ENCODE measurements at places on chromosomes 7 and 10.

GRCh38 chr7:94182066-94182465 is 177.9 kb upstream of the BET1 start:
- DNase-seq: no peak

- DNase-seq: no peak
Measured at GRCh38 chr7:133070562-133070961, 11.3 kb downstream of the CHCHD3 start.

- DNase-seq: peak; percentile 66
Measured at GRCh38 chr10:50739618-50740292, at the start of gene ASAH2B. Gene ASAH2B (plus strand): TSS chr10:50739936. CDS start chr10:50745131, 5,195 bp downstream.

DNA sequence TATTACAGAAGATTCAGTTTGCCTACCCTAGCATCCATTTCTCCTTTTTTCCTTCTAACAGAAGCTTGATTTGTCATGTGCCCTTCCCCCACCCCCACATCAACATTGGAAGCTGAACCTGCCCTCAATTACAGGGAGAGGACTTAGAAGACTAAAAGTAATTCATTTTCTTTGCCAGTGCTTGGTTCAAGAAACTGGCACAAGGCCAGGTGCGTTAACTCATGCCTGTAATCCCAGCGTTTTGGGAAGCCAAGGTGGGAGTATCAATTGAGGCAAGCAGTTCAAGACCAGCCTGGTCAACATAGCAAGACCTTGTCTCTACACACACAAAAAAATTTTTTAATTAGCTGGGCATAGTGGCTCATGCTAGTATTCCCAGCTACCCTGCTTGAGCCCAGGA is 32.6 kb downstream of the CCNJ start:
- no peak for DNase-seq

DNA sequence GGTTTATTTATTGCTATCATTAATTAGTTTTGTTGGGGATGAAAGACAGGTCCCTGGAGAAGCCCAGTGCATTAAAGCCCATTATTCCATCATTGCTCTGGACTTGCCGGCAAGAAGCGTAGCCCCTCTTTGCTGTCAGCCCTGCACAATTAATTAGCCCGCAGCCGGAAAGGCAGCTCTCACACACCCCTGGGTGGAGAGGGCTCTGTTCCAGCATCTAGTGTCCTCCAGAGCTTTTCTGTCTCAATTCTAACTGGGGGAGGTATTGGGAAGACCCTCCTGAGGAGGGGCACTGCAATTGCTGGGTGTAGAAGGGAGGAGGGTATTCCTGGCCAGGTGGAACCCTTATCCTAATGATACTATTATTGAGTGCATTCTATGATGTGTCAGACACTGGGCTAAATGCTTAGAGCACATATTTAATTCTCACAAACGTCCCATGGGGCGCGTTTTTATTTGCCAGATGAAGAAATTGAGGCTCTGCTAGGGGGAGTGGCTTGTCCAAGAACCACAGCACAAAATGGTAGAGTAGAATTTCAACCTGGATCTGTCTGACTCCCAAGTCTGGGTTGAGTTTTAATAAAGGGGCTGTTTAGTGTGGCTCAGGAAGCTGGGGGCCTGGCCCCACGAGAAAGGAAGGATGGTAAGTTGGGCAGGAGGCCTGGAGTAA is 148.1 kb upstream of the PCBD1 start:
- DNase-seq: peak; percentile 35

DNA sequence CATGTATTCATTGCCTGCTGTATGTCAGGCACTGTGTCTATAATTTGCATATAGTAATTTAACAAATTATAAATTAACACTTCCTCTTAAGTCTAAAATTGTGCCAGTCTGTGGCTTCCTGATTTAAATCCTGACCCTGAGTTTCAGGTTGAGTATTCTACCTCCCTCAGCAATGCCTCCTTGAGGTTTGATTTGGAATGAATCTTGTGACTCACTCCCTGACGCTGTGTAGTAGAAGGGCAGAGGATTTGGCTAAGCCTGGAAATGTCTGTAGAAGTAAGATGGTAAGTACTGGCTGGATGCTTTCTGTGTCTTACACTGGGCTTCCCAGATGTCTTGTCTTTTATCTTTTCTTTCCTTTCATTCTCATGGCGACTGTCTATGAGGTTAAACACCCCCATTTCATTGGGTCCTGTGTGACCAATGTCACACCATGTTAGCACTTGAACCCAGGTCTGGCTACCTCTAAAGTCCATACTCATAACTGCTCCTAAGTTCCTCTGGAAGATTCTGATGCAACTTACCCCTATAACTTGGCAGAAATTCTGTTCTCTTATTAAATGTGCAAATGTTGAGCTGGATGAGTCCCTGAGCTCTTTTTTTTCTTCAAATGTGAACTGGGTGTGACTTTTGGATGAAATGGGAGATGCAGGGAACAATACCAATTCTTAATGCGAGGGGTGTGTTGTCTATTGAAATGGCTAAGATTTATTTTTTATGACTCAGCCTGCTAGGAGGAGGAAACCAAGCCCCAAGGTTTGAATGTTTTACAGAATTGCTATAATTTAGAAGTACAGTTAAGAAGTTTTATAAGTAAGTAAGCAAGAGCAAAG is 48.5 kb downstream of the PLCE1 start:
- peak; percentile 14 for DNase-seq

DNA sequence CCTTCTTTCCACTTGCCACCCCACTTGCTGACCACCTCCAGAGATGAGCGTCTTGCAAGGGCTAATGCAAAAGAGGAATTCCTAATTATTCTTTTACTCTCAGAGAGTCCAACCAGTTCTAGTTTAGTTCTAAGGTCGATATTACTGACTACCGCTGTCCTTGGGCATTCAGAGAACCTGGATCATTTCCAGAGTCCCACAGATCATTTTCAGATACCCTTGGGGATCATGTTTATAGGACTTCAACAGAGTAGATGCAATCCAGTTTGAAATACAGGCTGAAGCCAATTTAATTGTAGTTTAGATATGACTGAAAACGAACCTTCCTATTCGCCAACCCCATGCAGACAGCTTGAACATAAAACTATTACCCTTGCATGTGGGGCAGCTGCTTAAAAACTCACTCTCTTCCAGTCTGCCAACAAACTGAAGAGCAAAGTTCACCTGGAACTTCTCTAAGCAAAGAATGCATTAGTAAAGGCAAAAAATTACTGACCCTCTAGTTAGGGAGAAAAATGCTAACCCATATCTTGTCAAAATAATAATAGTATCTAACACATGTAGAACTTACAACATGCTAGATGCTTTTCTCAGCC is 22.4 kb downstream of the CFAP69 start:
- no peak for DNase-seq

DNA sequence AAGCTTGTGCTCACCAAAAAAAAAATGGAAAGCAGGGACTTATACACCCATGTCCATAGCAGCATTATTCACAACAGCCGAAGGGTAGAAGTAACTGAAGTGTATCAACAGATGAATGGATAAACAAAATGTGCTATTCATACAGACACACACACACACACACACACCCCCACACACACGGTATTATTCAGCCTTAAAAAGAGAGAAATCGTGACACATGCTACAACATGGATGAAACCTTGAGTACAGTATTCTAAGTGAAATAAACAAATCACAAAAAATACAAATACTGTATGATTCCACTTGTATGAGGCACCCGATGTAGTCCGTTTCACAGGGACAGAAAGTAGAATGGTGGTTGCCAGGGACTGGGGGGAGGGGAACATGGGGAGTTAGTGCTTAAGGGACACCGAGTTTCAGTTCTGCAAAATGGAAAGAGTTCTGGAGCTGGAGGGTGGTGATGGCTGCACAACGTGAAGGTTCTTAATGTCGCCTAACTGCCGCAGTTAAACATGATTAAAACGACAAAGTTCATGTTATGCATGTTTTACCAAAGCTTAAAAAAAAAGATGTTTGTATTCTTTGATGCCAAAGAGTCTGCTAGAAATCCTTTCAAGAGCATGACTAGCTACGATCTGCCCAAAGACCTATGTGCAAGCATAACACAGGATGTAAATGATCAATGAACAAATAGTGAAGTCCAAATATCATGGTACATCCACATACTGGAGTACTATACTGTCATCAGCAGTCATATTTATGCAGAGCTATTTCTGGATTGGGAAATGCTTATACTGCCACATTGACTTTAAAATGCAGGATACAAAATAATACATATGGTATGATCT is 7.2 kb downstream of the TNS3 start:
- DNase-seq: no peak

GRCh38 chr10:49164559-49165188 is 23.5 kb downstream of the TMEM273 start:
- no peak for DNase-seq

Measured in urinary bladder (tissue), 4 donors.